ENCODE measurements at places on chromosomes 16 and 17.
A peak's percentile ranks its signal among the peaks of the same experiment; 100 is the strongest.

DNA sequence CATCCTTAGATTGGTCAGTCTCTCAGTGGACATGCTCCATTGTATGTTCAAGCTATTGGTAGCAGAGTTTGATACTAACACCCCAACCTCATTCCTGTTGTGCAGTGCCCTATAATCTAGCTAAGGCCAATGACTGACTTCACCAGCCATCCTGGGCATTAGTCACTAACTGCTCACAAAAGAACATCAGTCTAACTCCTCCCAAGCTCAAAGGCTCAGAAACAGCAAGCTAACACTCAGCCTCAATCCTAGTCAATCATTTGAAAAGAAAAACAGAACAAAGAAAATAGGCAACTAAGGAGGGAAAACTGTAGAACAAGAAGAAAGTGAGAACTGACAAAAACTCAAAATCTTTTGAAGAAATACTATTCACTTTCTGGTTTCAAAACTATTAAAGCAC, 199.1 kb upstream of the C17orf78 start:
- H3K4me1 ChIP-seq, result peaks cover 44% of the 10 kb centered on the region
- no peak overlapping the region for H3K4me3 ChIP-seq
- no peak for DNase-seq
- peaks cover 7% of the 10 kb centered on the region for H3K36me3 ChIP-seq
- no peaks in the 10 kb centered on the region for H3K27me3 ChIP-seq
- H3K27ac ChIP-seq, result peak overlapping the region; percentile 70

DNA sequence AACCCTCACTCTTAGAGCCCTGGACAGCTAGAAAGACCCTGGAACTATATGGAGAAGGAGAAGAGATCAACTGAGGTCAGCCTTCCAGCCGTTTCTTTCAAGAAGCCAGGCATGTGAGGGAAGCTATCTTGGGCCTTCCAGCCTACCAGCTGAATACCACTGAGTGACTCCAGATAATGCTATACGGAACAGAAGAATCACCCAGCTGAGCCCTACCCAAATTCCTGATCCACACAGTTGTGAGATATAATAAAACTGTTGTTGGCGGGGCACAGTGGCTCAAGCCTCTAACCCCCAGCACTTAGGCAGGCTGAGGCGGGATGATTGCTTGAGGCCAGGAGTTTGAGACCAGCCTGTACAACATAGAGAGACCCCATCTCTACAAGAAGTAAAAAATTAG, 26.2 kb upstream of the MYH10 start:
- no peaks in the 10 kb centered on the region for H3K27me3 ChIP-seq
- no peaks in the 10 kb centered on the region for H3K4me1 ChIP-seq
- H3K36me3 ChIP-seq, result no peaks in the 10 kb centered on the region
- H3K27ac ChIP-seq, result no peak overlapping the region

- H3K36me3 ChIP-seq, result no peaks in the 10 kb centered on the region
- H3K4me1 ChIP-seq, result no peaks in the 10 kb centered on the region
- peaks cover 11% of the 10 kb centered on the region for H3K27me3 ChIP-seq
- no peak for DNase-seq
Measured at GRCh38 chr17:20043021-20043420, 33.9 kb downstream of the SPECC1 start.

DNA sequence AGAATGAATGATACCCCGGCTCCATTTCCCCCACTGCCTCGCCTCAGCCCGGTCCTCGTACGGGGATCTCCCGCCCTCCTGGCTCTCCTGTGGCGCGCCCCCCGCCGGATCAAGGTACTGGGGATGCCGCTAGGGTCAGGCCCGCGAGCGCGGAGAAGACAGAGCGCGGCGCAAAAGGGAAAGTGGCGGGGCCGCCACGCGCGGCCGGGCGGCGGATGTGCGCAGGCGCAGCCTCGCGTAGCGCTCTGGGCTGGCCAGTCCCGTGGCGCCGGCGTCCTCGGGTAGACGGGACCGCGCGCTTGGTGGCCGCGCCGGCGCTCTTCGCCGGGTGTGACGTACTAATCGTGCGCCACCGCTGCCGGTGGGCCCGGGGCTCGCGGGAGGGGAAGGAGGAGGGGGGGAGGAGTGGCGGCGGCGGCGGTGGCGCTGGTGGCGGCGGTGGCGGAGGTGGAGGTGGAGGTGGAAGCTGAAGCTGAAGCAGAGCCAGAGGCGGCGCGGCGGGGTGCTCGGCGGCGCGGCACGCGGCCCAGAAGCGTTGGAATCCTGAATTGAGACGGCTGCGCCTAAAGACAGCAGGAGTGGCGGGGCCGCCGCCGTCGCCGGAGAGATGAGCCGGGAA, at the start of gene SENP3:
Gene SENP3, plus strand, starts transcription at position 331 of the 619 bp plus-strand sequence. CDS start 1,158 bp downstream, outside the sequence.
- H3K4me1 ChIP-seq, result peaks cover 42% of the 10 kb centered on the region
- no peaks in the 10 kb centered on the region for H3K27me3 ChIP-seq
- no peak for DNase-seq
- H3K27ac ChIP-seq, result peak within 1 kb of the TSS; percentile 91
- peak within 1 kb of the TSS; percentile 75 for H3K4me3 ChIP-seq

- no peaks in the 10 kb centered on the region for H3K27me3 ChIP-seq
- no peak for DNase-seq
- peak overlapping the region; percentile 57 for H3K27ac ChIP-seq
- peaks cover 42% of the 10 kb centered on the region for H3K36me3 ChIP-seq
Measured at GRCh38 chr17:18256776-18257175, 1.8 kb downstream of the FLII start.

GRCh38 chr17:9389111-9389527, 186.5 kb downstream of the STX8 start:
- no peaks in the 10 kb centered on the region for H3K27me3 ChIP-seq
- H3K27ac ChIP-seq, result no peak overlapping the region
- no peaks in the 10 kb centered on the region for H3K36me3 ChIP-seq
- DNase-seq, result no peak
- H3K4me1 ChIP-seq, result peaks cover 5% of the 10 kb centered on the region

- H3K27me3 ChIP-seq, result no peaks in the 10 kb centered on the region
- no peak overlapping the region for H3K27ac ChIP-seq
- no peak overlapping the region for H3K4me3 ChIP-seq
- no peaks in the 10 kb centered on the region for H3K36me3 ChIP-seq
Measured at GRCh38 chr17:8888704-8889302, 21.3 kb upstream of the PIK3R6 start.

DNA sequence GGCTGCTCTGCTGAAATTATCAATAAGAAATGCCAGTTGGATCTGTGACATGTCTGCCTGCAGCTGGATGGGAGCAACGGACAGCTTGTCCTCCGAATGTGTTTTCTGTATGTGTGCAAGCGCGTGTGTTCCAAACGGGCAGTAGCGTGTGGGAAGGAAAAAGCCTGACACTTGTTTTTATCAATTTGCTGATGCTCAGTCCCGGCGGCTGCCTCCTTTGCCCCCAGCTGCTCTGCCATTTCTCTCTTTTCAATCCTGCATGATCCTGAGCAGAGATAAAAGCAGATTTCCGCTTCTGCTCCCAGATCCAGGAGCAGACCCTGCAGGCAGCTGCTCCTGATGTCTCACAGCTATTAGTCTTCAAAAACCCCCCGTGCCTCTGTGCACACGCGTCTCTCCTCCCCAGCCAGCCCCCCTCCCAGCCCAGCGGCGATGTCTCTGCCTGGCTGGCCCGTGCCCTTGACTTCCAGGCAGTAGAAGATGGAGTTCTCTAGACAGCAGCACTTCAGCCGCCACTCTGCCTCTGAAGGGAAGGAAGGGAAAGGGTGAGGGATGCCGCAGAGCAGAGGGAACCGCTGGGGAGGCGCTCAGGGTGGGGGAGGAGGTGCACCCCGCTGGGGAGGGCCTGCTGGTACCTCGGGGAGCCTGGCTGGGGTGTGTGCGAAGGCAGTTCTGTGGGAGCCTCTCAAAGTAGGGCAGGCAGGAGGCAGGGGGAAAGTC, 4.1 kb downstream of the PRCD start:
- peaks cover 34% of the 10 kb centered on the region for H3K27me3 ChIP-seq
- no peak overlapping the region for H3K27ac ChIP-seq
- no peak overlapping the region for H3K4me3 ChIP-seq
- H3K4me1 ChIP-seq, result peaks cover 42% of the 10 kb centered on the region

GRCh38 chr17:80146121-80147034, 550 bp downstream of the EIF4A3 start:
- H3K36me3 ChIP-seq, result peaks cover 12% of the 10 kb centered on the region
- H3K27me3 ChIP-seq, result no peaks in the 10 kb centered on the region
- DNase-seq, result no peak
- peak overlapping the region; percentile 93 for H3K4me3 ChIP-seq

GRCh38 chr17:16363749-16364536, 10.7 kb upstream of the CENPV start:
- no peaks in the 10 kb centered on the region for H3K27me3 ChIP-seq
- H3K36me3 ChIP-seq, result no peaks in the 10 kb centered on the region
- no peaks in the 10 kb centered on the region for H3K4me1 ChIP-seq
- no peak overlapping the region for H3K4me3 ChIP-seq

DNA sequence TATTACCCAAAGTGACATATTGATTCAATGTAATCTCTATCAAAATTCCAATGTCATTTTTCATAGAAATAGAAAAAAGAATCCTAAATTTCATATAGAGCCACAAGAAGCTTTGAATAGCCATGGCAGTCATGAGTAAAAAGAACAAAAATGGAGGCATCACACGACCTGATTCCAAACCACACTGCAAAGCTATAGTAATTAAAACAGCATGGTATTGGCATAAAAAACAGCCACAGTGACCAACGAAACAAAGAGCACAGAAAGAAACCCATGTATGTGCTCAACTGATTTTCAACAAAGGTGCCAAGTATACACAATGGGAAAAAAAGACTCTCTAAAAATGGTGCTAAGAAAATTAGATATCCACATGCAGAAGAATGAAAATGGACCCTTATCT, 101.5 kb downstream of the BRIP1 start:
- H3K27ac ChIP-seq, result no peak overlapping the region
- no peaks in the 10 kb centered on the region for H3K36me3 ChIP-seq
- H3K4me1 ChIP-seq, result peaks cover 7% of the 10 kb centered on the region

DNA sequence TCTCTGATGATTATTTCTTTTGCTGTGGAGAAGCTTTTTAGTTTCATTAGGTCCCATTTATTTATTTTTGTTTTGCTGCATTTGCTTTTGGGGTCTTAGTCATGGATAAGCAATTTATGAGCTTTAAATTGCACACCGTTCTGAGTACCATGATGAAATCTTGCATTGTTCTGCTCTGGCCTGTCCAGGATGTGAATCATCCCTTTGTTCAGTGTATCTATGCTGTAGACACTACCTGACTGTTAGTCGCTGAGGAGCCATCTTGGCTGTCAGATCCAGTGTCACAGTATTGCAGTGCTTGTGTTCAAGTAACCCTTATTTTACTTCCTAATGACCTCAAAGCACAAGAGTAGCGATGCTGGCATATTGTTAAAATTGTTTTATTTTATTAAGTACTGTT, 218.0 kb upstream of the CNTNAP4 start:
- no peaks in the 10 kb centered on the region for H3K4me1 ChIP-seq
- no peaks in the 10 kb centered on the region for H3K27me3 ChIP-seq

- DNase-seq, result no peak
- H3K27ac ChIP-seq, result no peak overlapping the region
- peaks cover 40% of the 10 kb centered on the region for H3K27me3 ChIP-seq
- H3K36me3 ChIP-seq, result no peaks in the 10 kb centered on the region
- H3K4me3 ChIP-seq, result no peak overlapping the region
Measured at GRCh38 chr16:1014771-1015495, 33.4 kb downstream of the SOX8 start.

DNA sequence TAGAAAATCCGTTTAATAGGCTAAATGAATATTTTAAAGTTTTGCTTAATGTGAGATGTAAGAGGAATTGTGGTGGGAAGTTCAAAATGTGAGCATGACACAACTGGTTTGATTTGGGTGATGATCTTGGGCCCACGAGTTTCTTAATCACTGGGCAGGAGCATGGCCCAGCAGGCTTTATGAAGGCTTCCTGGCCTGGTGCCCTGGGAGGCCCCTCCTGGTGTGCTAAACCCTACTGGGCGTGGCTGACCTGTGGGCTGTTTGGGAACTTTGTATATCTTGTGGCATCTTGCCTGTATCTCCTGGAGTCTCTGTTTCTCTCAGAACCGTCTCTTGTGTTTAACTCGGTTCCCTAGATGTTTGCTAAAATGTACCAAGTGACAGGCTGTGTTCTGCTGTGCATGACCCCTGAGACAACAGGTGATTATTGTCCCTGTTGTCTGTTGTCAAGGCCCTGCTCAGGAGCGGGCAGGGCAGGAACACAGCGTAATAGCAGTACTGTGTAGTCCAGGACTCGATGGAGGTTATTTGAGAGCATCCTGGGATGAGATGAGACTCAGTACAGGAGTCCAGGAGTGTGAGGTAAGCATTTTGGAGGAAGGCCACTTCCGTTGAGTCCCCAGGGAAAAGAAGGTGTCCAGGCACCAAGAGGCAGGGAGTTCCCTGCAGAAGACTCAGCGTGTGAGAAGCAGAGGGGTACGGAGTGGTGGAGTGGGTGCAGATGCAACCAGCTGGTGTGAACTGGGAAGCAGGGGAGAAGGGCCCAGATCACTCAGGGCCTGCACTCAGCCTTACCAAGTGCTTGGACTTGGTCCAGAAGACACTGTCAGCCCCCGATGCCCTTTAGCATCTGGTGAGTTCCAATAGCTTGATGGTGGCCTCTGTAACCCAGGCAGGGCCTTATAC, 48.5 kb downstream of the B9D1 start:
- peaks cover 44% of the 10 kb centered on the region for H3K36me3 ChIP-seq
- DNase-seq, result no peak
- no peaks in the 10 kb centered on the region for H3K27me3 ChIP-seq
- H3K27ac ChIP-seq, result peak overlapping the region; percentile 29

- no peak overlapping the region for H3K27ac ChIP-seq
- H3K27me3 ChIP-seq, result no peaks in the 10 kb centered on the region
- no peak overlapping the region for H3K4me3 ChIP-seq
- no peak for DNase-seq
Measured at GRCh38 chr17:64339516-64340490, 50.9 kb downstream of the PECAM1 start.

GRCh38 chr16:23333034-23333579, 31.0 kb downstream of the SCNN1B start:
- no peaks in the 10 kb centered on the region for H3K27me3 ChIP-seq
- H3K4me3 ChIP-seq, result no peak overlapping the region
- no peaks in the 10 kb centered on the region for H3K36me3 ChIP-seq
- no peak overlapping the region for H3K27ac ChIP-seq

GRCh38 chr16:31000671-31001382, 9.6 kb downstream of the STX1B start:
- H3K36me3 ChIP-seq, result no peaks in the 10 kb centered on the region
- no peaks in the 10 kb centered on the region for H3K27me3 ChIP-seq
- H3K4me3 ChIP-seq, result no peak overlapping the region
- H3K4me1 ChIP-seq, result peaks cover 46% of the 10 kb centered on the region

- peak overlapping the region; percentile 80 for H3K27ac ChIP-seq
- no peak for DNase-seq
- no peaks in the 10 kb centered on the region for H3K27me3 ChIP-seq
- H3K4me1 ChIP-seq, result peaks cover 63% of the 10 kb centered on the region
- peaks cover 12% of the 10 kb centered on the region for H3K36me3 ChIP-seq
Measured at GRCh38 chr17:77451245-77451893, 310.6 kb downstream of the SEC14L1 start.

Measured in keratinocyte (primary cell).